ENCODE measurements at places on chromosomes 11 and 22.

DNA sequence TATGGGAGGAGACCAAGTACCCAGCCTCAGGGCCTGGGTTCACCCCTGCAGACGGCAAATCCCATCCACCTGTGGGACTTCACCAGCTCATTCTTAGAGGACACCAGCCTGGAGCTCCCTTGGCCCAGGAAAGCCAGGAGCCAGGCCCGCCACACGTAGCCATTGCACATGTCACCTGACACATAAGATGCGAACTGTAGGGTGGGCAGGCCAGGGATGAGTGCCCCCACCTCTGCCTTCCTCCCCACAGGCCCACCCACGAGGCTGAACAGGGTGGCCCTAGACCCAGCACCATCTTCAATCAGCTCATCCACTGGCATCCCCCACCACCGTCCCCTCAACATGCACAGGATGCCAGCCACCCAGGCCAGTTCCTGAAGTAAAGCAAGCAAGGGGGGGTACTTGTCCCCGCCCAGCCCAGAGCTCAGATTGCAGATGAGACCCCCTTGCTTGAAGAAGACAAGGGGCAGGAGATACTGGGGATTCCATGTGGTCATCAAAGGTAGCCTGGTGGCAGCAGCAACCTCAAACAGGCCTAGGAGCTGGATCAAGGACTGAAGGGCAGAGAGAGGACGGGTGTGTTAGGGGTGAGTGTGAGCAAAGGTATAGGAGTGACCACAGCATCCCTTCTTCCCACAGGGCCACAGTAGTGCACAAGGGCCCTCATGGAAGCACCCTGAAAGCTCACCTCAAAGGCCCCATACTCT, 45.6 kb downstream of the IGLL5 start:
- DNase-seq = no peak

- no peak for DNase-seq
These were observed 90.6 kb downstream of the CDKN1C start for GRCh38 chr11:2794968-2795322.

GRCh38 chr22:29744902-29745301, 21.9 kb downstream of the ZMAT5 start:
- no peak for DNase-seq

- no peak for DNase-seq
These were observed 78.8 kb downstream of the IGLL1 start for GRCh38 chr22:23501261-23501619.

- no peak for DNase-seq
These were observed 5.4 kb upstream of the C11orf86 start for GRCh38 chr11:66969584-66970225.

GRCh38 chr11:124176925-124177715, 6.0 kb upstream of the OR10D3 start:
- no peak for DNase-seq
